ENCODE measurements at places on chromosomes 6 and 20.

GRCh38 chr6:119343167-119343566 is 6.4 kb downstream of the MAN1A1 start:
- no peak for DNase-seq

DNA sequence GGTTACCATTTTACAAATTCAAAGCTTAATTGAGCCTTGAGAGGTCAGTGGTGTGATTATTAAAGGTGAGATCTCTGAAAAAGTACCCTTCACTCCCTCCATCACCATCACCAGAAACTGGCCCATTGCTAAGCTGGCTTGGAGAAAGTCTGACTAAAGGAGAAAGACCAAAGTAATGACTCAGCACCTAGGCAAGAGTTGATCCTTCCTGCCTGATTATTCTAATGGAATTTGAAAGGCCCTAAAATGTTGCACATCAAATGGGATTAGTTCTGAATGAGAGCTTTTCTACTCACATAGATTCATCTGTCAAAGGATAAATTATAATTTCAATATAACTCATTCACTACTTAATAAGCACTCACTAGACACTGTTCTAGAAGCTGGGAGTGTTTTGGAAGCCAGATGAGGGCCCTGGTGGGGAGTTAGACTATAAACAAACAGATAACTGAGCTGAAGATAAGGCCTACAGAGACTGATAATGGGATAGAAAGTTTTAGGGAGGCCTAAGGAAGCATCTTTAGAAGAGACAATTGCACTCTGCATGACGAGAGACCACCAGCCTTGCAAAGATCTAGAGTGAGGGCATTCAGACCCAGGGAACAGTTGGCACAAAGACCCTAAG is 366.7 kb downstream of the SYNE1 start:
- no peak for DNase-seq

DNA sequence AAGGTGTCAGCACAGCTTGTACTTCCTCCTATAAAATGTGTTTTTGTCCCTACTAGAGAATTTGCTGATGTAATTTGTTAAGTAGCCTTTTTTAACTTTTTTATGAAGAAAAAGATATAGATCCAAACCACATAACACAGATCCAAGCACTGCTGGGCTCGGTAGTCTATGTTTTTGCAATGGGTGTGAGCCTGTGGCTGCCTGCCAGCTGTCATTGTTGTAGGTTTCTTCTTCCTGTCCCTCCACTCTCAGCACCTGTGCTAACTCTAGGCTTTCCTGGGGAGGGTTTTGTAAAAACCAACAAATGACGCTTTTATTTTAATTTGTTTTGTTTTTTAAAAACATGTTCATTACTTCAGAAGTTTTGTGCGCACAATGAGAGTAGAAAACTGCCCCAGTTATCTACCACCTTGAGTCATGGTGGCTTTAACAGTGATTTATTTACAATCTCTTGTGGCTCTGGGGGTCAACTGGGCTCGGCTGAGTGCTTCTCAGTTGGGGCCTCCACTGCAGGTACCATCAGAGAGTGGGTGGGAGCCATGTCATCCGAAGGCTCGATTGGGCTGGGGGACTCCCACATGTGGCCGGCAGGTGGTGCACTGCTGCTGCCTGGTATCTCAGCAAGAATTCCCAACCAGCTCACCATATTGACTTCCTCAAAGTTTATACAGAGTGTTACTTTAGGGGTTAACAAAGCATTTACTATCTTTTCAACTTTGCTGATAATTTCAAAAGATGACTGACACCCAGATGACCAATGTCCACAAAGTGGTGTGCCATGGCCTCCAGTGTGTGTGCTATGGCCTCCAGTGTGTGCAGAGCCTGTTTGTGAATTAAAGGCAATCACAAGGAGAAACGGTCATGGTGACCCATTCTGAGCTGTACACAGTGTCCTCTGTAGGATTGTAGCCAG is 3.0 kb upstream of the CCR6 start:
- no peak for DNase-seq

- DNase-seq: no peak
These were observed 150.3 kb downstream of the LINC00237 start for GRCh38 chr20:20955892-20956291.

DNA sequence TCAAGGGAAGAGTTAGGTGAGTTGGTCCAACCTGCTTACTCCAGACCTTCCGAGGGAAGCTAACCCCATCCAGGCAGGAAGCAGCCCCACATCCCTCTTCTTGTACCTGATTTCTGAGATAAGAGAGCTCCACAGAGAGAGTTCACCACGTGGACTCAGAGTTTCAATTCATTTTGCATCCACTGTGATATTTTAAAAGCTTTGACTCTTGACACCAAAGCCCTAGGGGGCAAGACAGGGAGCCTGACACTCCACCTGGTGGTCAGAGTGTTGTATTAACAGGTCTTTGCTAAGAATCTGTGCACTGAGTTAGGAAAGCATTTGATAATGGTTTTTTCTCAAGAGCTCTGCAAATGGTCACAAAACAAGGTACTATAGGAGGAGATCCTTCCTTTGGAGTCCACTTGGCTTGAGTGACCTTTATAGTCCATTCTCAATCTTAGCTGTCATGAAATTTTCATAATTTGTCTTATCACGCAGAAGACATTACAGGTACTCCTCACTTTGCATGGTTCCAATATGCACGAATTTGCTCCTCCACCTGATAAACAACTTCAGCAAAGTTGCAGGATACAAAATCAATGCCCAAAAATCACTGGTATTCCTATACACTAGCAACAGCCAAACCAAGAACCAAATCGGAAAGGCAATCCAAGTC is 56.2 kb upstream of the RIPOR2 start:
- DNase-seq: peak; percentile 69

DNA sequence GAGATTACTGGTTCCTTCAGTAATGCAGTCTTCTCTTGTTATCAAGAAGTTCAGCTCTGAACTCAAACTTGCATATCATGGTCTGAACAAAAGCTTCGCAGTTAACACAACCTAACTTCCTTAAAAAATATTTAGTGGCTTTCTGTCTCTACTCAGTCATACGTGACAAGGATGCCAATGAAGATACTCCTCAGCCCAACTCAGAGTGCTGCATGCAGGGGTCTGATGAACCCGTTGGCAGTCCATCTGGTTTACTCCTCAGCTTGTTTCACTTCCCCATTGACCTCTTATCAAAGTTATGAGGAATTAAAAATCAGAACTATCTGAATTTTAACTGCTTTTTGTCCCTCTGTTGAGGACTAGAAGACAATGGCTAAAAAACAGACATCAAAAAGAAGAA is 56.6 kb upstream of the RIN2 start:
- DNase-seq: peak; percentile 20

DNA sequence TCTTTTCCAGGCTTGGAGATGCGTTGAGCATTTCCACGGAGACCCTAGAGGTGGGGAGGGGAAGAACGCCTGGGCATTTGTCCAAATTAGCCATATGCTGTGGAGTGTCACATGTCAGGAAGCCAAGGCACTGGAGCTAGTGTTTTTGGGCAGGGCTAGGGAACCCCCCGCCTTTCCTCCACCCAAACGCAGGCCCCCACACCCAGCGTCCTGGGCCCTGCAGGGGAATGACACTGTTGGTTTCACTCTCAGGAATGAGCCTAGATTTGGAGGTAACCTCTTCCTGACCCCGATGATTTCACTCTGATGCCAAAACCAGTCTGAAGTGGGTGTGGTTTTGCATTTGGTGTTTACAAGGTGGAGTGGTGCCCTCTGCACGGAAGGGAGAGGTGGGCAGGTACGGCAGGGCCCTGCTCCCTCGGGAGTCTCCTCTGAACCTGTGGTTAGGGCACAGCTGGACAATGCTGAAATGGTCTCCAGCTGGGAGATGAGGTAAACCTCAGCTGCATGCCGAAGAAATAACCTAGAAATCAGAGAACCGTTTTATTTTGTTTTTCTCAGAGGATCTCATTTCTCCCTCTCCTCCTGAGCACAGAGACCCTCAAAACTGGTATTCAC is 29.5 kb downstream of the MTHFD1L start:
- peak; percentile 97 for DNase-seq

- DNase-seq: no peak
These were observed 9.3 kb upstream of the SALL4 start for GRCh38 chr20:51811514-51812128.

DNA sequence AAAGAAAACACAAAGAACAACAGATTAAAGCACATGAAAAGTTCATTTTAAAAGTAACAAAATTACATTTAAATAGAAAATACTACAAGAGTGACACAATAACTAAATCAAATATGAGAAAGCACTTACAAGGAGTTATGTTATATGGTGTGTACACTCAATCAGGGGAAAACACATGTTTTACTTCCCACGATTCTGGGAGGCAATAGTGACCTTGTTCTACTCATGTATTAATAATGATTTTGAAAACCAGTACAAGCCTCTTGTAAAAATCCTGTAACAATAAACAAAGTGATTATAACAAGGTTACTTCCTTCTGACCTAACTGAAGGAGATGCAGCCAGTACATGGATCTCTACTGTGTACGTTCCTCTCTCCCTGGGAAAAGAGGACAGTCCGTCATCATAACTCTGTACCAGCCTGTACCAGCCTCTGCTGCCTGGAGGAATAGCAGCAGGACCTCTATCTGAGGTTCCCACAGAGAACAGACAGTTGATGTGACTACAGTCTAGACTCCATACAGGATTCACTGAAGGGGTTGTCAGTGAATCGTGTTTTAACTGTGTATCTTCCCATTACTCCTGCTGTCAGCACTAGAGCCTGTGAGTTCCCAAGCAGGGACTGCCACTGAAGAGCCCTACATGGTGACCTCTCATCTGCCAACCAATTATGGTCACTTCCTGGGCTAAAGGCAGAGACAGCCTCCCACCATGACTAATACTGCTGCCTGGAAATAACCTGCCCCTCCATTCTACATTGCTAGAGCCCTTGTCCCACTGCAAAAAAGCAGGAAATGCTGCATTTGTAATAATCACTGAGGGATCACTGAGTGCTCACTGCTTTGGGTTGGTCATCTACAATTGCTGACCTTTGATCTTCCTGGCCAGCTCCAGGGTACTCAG is 149.7 kb downstream of the KIF16B start:
- no peak for DNase-seq

- no peak for DNase-seq
These were observed 119.8 kb downstream of the RFX6 start for GRCh38 chr6:116996842-116997241.

- DNase-seq: no peak
These were observed 280 bp downstream of the SPATA2 start for GRCh38 chr20:49915118-49915379.

DNA sequence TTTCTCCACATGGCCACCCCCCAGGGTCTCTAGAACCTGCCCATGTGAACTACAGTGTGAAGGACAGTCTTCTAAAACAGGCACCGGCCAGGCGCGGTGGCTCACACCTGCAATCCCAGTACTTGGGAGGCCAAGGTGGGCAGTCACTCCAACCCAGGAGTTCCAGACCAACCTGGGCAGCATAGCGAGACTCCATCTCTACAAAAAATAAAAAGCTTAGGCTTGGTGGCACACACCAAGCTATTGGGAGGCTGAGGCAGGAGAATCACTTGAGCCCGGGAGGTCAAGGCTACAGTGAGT is 13.7 kb downstream of the ACSS1 start:
- no peak for DNase-seq

DNA sequence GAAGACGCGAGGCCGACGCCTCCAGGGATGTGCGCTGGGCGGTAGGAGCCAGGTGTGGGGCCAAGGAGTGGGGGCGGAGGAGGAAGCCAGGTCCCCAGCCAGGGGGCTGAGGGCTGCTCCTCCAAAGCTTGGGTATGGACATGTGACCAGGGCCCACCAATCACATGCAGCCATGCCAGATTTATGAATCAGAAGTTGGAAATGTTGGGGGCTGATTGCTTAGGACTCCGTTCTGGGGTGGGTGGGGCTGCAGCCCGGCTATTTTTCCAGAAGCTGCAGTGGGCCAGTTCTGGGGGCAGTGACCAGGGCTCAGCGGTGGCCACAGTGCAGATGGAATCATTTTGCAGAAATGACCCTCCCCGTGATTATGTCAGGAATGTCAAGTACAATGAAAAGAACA is 96.0 kb downstream of the CEBPB start:
- DNase-seq: peak; percentile 94

- DNase-seq: peak; percentile 77
These were observed 63.1 kb upstream of the NNAT start for GRCh38 chr20:37457921-37458320.

GRCh38 chr6:131258816-131259476 is 123.7 kb downstream of the AKAP7 start:
- no peak for DNase-seq

GRCh38 chr20:38197217-38197616 is 32.1 kb upstream of the TGM2 start:
- DNase-seq: no peak

DNA sequence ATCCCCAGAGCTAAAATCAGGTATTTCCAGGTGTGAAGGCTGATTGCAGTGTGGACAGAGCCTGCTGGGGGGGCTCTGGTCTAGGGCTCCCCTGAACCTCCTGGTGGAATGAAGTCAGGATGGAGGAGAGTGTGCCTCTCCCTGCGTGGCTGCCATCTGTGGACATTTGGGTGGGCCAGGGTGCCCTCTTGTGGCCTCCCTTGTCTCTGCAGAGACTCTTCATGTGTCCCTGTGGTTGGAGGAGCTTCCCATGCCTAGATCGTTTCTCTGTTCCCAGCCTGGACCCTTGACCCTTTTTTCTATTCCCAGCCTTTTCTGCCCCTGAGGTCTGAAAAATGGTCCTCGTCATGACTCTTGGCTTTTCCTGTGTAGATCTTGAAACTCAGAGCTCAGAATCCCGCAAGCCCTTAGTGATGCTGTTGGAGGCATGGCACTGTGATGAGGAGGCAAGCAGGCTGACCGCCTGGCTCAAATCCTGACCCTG is 9.9 kb upstream of the PSMF1 start:
- DNase-seq: peak; percentile 37

GRCh38 chr6:91886183-91886795 is 1299.4 kb upstream of the MAP3K7 start:
- no peak for DNase-seq

DNA sequence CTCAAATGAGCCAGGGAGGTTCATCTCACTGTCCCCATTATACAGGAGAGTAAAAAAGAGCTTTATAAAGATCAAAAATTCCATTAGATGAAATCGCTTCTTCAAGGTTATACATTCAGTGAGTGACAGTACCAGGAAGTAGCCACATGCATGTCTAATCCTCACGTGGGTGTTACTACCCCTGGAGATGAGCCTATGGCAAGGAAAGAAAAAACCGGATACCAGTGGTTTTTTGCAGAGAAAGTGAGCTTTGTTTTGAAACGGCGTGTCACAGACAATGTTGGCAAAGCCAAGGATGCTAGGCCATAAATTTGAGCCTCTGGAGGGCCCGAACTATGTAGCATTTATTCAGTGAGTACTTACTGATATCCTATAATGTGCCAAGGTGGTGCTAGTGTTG is 215.0 kb upstream of the RIN2 start:
- DNase-seq: no peak

GRCh38 chr6:34638834-34639736 is 57.5 kb downstream of the ILRUN start:
- DNase-seq: peak; percentile 50

- DNase-seq: no peak
These were observed 63.5 kb downstream of the LRFN2 start for GRCh38 chr6:40523505-40524172.

- no peak for DNase-seq
These were observed 1.5 kb upstream of the EBF4 start for GRCh38 chr20:2691127-2691526.

DNA sequence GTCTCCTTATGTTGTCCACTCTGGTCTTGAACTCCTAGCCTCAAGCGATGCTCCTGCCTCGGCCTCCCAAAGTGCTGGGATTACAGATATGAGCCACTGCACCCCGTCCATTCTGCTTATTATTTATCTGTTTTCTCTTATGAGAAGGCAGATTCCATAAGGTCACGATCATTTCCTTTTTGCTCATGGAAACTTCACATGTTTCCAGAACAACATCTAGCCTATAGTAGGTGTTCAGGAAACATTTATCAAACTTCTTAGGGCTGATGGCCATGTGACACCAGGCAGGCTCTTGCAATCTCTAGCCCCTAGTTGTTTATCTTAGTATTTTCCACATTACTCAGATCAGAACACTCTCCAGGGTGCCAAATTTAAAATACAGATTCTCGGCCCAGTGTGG is 61.2 kb downstream of the ZFP64 start:
- DNase-seq: no peak
